ENCODE measurements at places on chromosomes 1 and 21.

GRCh38 chr1:145977486-145978470 lies 13.3 kb downstream of the POLR3GL start:
- DNase-seq: no peak

DNA sequence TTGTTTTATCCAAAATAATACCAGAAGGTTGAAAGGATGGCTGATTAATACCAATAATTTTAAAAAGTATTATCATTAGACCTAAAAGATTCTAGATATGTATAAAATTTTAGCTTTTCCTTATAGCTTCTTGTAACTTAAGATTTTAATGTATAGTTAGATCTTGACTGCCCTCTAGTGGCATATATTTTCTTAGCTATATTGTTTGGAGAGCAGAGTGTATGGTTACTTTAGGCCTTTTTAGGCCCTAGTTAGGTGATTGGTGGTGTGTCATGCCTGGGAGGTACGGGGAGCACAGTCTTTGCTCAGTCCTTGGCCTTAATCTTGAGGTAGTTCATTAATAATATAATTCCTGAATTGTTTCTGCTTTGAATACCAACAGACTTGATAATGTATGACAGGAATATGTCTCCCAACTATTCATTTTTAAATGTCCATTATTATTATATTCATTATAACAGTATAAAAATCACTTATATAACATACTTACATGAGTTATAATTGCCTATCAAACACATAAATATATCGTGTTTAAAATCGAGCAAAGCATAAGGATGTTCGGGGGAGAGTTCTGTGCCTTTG lies 328.4 kb downstream of the ZP4 start:
- DNase-seq: peak; percentile 70

GRCh38 chr1:244968471-244968871 lies 104.1 kb upstream of the HNRNPU start:
- DNase-seq: no peak

- DNase-seq: no peak
These were observed 216.0 kb upstream of the PTGFR start for GRCh38 chr1:78274814-78275213.

- DNase-seq: no peak
These were observed 46.3 kb downstream of the PRDM15 start for GRCh38 chr21:41832596-41833496.

DNA sequence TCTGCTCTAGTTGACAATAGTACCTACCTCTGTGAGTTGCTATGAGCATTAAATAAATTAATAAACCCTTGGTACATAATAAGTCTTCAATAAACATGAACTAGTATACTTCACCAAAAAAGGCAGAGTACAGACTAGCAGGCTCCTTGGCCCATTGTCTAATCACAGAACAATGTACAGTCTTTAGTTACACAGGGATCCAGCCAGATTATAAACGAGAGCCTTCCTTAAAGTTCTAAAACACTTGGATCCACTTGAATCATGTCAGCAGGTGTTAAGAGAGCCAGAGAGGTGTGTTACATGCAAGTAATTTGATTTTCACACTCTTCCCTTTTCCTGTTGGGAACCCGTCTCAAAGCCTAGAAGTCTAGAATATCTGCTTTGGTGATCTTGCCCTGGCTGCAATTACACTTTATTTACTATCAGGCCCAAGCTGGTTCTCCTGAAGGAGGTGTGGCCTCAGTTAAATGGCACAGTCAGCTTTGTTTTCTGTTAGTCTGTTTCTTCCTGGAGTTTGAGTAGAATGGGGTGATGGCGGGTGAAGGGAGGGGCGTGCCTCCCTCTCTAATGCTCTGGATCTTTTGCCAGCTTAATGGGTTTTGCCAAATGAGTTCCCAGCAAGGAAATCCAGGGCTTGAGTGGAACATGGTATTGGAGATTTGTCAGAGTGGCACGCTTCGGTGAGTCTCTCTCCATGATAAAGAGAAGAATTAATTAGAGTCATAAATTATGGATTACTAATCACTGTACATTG lies 570.9 kb upstream of the CAMK1G start:
- DNase-seq: no peak

Data from LNCaP clone FGC (cell line).